ENCODE measurements at places on chromosomes 16 and 17. TPM values are rescaled to one million over a fixed set of nuclear protein-coding genes. Genes with fewer than 3 reads are reported as not detected.

KCTD13 gene
- 11.2 TPM for polyA plus RNA-seq

ITGAE gene
- polyA plus RNA-seq: 75.2 TPM

ARHGDIG gene
- 0.99 TPM for polyA plus RNA-seq

SLC6A2 gene
- not detected for polyA plus RNA-seq

TNK1 gene
- 8.7 TPM for polyA plus RNA-seq

SOST gene
- not detected for polyA plus RNA-seq

COL1A1 gene
- polyA plus RNA-seq: 24.0 TPM

Data from spleen (tissue), 13 donors.